ENCODE measurements at places on chromosomes 11 and 22.

- DNase-seq: no peak
Measured at GRCh38 chr11:114297806-114298709, 1.9 kb downstream of the NNMT start.

DNA sequence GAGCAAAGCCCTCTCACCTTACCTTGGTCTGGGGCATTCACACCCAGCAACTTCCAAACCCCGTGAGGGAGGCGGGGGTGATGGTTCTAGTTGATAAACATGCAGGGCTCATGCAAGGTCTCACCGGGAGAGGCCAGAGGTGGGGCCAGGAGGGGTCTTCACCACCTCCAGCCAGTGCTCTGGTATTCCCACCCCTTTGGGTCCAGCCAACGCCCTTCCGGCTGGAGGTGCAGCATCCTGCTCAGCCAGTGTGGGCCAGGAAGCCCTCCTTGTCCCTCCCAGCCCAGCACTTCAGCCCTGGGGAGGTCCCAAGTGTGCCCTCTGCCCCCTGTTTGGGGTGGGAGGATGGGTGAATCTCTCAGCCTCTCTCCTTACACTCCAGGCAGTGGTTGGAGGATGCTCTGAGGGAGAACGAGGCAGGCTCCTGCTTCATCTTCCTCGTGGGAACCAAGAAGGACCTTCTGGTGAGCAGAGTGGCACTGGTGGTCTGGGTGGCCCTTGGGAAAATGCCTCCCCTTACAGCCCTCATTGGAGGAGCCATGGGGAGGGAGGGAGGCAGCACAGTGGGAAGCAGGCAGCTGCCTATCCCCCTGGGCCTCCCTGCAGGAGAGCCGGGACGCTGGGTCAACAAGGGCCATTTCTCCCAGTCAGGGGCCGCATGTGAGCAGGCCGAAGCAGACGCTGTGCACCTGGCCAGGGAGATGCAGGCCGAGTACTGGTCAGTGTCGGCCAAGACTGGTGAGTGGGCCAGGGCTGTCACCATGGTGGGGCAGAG, 13.4 kb downstream of the RAB36 start:
- DNase-seq: no peak

- DNase-seq: no peak
Measured at GRCh38 chr11:119024430-119025098, 6.0 kb downstream of the TRAPPC4 start.

DNA sequence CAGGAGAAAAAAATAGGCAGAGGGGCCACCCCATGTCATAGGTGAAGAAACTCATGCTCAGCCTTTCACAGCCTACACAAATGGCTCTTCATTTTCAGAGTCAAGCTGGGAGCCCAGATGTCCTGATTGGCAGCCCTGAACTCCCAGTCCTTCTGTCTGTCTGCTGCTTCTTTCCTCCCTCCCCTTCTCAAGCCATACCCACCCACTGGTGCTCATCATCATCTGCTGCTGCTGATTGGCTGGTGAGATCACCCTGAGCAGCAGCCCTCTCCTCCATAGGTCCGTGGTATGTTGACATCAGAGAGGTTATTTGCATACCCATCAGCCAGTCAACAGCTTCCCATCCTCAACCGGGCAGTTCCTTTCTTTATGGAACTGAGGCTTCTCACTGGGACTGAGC, 46.1 kb upstream of the PRDM11 start:
- DNase-seq: peak; percentile 41

GRCh38 chr11:3888876-3889275, 33.4 kb downstream of the STIM1 start:
- no peak for DNase-seq

- no peak for DNase-seq
Measured at GRCh38 chr22:39298241-39298987, 21.0 kb downstream of the RPL3 start.

- DNase-seq: no peak
Measured at GRCh38 chr11:129819237-129819636, 3.6 kb downstream of the TMEM45B start.

DNA sequence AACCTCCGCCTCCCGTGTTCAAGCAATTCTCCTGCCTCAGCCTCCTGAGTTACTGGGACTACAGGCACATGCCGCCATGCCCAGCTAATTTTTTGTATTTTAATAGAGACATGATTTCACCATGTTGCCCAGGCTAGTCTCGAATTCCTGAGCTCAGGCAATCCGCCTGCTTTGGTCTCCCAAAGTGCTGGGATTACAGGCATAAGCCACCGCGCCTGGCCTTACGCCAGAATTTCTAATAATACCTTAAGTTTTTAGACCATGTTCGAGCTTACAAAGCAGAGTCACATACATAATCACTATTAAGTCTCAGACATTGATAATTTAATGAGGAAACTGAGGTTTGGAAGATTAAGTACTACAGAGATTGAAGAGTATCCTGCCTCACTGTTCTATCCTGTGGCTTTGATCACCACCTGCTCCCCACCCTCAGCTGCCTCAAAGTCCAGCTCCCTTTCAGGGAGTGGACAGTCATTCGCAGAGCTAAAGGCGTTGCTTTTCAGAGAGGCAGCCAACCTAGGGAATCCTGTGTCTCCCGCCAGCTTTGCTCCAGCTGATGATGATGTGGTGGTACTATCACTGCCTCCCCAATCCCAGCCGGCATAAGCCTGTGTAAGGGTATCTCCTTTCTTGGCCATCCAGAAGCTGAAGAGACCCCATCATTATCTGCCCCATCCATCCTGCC, 7.7 kb downstream of the UBASH3B start:
- DNase-seq: no peak
